ENCODE measurements at places on chromosomes 2 and 18.

- no peak for DNase-seq
These were observed 4.4 kb downstream of the SLC5A7 start for GRCh38 chr2:107990718-107991117.

DNA sequence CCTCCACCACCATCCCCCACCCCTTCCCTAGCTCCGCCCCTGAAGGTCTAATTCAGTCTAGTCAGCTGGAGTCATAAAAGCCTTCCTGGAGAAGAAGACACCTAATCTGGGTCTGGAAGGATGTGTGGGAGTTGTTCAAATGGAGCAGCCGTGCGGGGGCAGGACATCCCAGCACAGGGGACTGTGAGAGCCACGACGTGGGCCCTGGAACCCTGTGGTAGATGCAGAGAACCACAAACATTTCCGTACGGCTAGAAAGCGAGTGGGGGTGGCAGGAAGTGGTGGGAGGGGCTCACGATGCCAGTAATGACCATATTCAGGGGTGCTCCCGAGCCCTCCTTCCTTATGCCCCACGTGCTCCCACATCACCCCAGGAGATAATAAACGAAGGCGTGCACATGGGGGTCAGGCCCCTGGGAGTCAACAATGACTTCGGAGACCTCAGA is 20.9 kb upstream of the COL6A3 start:
- no peak for DNase-seq

GRCh38 chr2:73838889-73839534 is 10.3 kb downstream of the STAMBP start:
- no peak for DNase-seq

DNA sequence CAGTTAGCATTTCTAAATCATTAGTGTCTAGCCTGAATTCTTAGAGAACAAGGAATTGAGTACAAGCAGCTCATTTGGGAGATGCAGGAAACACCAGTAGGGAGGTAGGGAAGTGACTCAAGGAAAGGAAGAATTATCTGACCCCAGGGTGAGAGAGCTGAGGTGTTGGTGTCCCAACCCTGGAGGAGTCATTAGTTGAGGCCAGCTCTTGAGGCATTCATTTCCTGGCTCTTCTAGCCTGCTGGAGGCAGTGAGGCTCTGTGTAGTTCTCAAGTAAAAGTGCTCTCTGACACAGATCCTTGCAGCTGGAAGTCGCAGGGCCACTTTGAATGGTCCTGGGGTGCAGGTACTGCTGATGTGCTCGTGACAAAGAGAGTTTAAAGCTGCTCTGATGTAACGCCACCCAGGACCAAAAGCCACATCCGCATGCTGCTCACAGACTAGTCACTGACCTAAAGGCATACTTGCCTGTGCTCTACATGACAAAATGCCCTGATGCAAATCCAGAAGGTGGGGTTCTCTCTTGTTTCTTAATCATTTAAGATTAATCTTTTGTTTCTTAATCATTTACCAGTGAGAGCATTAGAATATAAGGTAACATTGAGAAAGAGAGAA is 299.5 kb upstream of the LYPD1 start:
- no peak for DNase-seq

DNA sequence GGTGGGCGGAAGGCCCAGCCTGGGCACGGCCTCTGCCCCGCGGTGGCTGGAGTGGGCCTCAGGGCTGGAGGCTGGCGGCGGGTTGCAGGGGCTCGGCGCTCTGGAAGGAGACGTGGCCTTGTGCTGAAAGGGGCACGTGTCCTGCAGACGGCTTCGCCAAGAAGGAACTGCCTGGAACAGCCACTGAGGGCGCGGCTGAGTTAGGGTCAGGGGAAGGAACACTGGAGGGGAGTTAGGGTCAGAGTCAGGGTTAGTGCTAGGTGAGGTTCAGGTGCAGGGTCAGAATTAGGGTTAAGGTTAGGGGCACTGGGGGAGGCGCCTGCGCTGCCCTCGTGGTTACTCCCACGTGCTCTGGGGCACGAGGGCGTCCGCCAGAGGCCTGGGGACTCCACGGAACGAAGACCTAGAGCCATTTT is 933 bp upstream of the ADNP2 start:
- no peak for DNase-seq

DNA sequence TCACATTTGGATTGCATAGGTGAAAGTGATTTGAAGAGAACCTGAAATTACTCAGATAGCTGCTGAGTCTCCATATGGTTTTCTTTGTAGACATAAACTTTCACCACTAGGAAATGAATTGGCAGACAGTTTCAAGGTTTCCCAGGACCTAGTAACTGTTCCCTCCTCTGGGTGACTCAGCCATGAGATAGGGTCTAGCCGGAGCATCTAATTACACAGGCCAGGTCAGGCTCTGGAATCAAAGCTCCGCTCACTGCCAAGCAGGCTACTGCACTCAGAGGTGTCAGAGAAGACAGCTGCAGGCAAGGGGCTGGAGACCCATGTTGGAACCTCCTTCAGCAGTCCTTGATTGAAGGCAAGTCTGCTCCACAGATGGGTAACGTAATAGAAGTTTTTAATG is 429.2 kb downstream of the TNS1 start:
- DNase-seq = no peak

DNA sequence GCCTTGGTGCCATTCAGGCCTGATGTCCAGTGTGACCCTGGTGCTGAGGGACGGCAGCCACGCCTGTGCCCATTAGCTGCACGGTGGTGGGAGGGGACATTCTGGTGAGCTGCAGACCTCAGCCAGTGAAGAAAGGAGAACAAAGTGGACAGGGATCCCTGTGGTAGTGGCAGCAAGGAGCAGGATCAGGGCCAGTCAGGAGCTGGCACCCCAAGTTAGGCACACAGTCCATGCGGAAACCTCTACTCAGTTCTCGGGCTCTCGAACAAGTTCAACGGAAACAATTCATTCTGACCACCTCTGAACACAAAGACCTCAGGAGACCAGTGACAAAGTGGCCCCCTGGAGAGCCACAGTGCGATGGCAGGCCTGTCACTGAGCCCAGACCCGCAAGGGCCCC is 30.1 kb downstream of the COA5 start:
- no peak for DNase-seq

GRCh38 chr2:69011611-69012157 is 1.3 kb upstream of the ANTXR1 start:
- no peak for DNase-seq

DNA sequence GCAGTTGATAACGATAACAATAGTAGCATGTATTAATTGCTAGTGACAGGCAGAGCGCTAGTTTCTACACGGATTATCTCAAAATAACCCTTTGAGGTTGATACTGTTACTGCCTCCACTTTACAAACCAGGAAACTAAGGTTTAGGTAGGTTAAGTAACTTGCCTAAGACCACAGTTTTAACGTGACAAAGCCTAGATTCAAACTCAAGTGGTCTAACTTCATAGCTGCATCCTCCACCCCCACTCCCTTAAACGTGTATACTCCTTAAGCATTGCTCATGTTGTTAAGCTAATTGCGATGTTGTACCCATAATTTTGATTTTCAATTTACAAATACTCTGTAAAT is 1.2 kb downstream of the ME2 start:
- no peak for DNase-seq

GRCh38 chr2:41621095-41621494 is 426.7 kb upstream of the PKDCC start:
- no peak for DNase-seq

DNA sequence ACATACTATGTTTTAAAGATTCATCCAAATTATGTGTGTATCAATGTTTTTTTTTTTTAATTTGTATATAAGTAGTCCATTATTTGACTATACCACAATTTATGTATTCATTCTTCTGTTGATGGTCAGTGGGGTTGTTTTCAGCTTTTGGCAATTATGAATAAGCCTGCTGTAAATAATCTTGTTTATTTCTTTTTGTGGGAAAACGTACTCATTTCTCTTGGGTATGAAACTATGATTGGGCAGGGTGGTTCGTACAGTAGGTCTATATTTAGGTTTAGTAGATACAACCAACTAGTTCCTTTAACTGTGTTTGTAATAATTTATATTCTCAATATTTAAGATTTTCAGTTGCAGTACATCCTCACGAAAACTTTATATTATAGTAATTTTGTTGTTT is 329.2 kb downstream of the LPIN1 start:
- no peak for DNase-seq

DNA sequence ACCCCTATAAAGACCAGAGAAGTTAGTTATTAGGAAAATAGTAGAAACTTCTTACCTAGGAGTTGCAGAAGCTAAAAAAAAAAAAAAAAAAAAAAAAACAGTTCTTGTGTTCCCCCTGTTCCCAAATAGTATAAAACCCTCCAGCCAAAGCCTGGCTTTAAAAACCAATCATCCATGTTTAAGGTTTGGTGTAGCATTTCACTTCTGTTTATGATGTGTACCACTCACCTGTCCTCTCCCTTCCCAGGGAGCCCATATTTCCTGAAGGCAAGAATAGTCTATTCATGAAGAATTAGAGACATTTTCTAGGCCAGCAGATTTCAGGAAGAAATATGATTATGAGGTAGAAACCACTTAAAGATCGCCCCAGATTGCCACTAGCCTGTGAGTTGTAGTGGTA is 273.6 kb downstream of the SETBP1 start:
- DNase-seq = no peak

GRCh38 chr2:43088143-43089073 is 138.0 kb downstream of the ZFP36L2 start:
- DNase-seq = no peak

- no peak for DNase-seq
These were observed 1367.4 kb upstream of the ACVR2A start for GRCh38 chr2:146477383-146477782.

DNA sequence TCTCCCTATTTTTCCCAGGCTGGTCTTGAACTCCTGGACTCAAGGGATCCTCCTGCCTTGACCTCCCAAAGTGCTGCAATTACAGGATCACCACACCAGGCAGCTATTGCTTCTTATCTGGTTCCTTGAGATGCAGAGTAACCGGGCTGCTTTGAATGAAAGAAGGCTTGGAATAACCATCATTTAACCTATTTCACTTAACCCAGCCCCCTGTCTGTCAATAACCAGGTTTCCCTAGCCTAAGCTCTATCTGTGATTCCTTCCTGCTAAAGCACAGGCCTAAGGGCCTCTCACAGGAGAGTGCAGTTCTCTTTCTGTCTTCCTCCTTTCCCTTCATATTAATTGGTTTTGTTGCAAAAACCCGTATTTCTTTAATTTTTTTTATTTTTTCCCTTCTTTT is 393.5 kb upstream of the RAB12 start:
- DNase-seq = no peak

DNA sequence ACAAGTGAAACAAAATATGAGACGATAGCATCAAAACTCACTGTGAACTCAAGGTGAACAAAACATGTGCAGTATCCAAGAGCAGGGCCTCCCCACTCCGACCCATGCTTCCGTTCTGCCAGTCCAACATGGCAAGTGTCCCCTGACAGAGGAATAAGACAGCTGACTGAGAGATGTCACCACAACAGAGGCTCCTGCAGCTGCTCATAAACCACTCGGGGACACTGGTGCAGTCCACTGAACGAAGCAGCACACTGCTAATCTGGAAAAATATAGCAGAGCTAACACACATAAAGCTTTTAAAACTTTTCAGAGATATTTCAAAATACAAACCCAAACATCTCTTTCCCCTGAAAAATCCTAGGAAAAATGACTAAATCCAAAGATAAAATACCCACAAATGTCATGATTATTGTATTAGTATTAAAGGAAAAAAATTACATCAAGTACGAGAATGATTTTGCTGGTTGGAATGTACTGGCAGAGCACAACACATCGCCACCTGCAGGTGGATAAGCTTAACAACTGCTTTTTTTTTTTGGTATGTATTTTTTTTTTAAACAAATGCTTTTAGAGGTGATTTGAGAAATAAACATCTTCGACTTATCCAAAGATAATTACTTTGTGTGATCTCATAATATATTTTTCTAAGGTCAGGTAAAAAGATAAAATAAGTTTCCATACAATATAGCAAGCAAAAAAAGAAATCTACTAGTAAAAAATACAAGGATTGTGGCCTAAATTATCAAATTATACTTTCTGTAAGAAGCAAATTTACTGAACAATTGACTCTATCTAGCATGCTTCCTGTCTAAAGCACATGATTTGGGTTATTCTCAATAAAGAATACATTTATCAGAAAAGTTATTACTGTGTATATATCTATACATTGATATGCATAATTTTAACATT is 18.6 kb downstream of the THADA start:
- no peak for DNase-seq

DNA sequence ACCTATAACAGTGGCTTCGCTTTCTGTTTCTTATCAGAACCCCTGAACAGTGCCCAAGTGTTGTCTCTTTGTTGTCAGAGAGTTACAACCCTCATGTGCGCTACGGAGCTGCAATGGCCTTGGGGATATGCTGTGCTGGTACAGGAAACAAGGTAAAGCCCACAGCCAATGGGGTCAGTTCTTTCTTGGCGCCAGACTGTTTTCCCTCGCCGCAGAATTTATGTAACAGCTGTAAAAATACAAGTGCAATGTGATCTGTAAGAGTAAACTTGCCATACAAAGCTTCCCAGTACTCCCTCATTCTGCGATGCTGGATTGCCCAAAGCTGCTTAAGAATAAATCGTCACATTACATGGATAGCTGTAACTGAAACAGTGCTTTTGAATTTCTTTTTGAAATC is 13.9 kb upstream of the HTR2B start:
- DNase-seq = no peak

GRCh38 chr2:72431737-72432136 is 284.1 kb upstream of the CYP26B1 start:
- no peak for DNase-seq

DNA sequence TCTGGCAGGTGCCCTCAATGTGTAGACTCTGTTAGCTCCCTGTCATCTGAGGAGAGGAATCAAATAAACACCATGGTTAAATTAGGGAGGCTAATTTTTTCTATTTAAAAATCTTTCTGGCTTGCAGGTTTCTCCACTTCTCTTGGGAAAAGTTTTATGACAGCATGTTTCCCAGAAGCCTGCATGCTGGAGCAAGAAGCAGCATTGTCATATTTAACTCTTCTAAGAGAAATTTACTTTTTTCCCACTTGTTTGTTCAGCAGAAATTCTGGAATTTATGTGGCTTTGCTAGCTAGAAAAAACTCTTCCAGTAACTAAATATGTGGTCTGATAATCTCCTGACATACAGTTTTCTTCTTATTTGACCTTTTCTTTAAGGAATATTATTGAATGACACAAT is 230.5 kb downstream of the PARD3B start:
- DNase-seq = no peak

GRCh38 chr2:192971981-192972380 is 777.2 kb upstream of the TMEFF2 start:
- no peak for DNase-seq

DNA sequence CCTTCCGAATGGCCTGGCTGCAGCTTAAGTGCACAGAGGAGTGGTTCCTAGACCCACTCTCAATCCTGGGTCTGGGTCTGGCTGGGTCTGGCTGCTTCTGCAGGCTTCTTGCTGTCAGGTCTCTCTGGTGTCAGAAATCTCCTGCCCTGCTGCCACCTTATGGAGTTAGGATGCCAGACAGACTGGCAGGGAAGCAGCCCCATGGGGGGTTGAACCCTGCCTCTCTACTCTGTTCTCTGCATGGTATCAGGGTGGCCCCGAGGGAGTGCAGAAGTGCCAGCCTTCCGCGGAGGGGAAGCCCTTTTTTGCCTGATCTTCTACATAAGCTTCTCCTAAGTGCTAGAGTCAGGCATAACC is 89.4 kb downstream of the ZCCHC2 start:
- no peak for DNase-seq
